ENCODE measurements at places on chromosomes 2 and 18.

- DNase-seq, result peak; percentile 12
These were observed 29.1 kb downstream of the RTP5 start for GRCh38 chr2:241898463-241899270.

- peak; percentile 8 for DNase-seq
These were observed 131.5 kb downstream of the SMAD7 start for GRCh38 chr18:48819276-48819675.

DNA sequence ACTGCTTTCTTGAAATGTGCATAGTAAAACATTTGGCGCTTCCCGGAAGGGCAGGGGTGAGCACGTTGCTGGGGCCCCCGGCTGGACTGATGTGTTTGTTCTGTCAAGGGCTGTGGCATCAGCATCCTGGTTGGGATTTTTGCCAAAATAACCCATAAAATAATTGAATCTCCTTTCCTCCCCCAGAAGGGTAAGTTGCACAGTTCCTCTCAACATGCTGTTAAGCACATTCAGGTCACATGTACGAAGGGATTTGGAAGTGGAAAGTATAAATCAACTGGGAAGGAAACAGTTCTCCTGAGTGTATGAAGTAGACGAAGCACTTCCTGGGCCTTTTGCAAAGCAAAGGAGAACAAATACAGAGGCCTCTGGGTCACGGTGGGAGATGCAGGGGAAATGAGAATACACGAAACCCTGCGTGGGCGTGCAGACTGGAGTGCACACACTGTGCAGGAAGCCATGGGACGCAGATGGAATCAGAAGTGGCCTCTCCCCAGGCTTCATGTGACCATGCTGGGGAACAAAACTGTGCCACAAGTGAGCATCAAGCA is 183.9 kb downstream of the LPIN1 start:
- no peak for DNase-seq

DNA sequence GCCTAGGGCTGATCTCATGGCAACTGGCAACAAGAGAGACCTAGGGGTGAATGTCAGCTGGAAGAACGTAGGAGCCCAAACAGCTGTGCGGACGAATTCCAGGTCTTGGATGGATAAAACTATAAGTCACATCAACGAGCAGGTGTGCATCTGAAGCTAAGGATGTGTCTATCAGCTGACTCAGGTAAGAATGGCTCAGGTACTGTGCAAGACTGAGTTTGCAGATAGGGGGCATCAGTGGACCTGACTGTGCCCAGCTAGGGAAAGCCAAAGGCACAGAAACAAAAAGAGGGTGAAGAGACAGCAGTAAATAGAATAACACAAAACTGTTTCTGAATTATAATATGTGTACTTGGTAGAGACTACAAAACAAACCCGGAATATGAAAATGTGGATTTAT is 357.3 kb downstream of the ZEB2 start:
- peak; percentile 25 for DNase-seq

DNA sequence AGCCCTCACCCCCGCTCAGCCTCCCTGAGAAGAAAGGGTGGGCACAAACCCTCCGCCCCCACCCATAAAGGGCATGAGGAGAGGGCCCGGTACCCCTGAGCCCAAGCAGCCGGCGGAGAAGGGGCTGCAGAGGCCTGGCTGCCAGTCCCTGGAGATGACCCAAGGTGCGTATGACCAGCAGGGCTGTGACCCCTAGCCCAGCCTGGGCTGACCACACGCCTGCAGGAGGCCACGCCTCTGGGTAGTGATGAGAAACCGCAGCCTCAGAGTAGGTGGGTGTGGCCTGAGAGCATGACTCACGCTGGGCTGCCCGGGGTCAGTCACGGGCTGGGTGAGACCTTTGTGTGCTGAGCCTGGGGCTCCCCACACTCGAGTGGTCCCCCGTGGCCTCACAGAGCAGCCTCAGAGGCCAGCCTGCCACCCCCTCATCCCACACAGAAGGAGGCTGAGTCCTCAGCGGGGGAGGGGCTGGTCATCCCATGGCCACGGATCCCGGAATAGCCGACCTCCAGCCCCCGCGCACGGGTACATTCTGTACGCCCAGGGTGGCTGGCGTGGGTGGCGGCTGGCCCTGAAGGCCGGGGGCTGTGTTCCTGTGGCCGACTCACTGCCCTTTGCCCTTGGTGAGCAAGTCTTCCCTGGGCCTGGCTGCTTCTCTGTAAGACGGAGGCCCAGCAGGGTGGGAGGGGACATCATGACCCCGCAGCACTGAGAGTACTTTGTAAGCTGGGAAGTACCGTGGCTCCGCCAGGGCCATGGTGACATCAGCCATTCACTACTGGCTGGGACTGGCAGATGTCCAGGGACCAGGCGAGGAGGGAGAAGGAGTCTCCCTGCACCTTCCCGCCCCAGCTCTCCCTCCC is 110.8 kb upstream of the OTOS start:
- no peak for DNase-seq

DNA sequence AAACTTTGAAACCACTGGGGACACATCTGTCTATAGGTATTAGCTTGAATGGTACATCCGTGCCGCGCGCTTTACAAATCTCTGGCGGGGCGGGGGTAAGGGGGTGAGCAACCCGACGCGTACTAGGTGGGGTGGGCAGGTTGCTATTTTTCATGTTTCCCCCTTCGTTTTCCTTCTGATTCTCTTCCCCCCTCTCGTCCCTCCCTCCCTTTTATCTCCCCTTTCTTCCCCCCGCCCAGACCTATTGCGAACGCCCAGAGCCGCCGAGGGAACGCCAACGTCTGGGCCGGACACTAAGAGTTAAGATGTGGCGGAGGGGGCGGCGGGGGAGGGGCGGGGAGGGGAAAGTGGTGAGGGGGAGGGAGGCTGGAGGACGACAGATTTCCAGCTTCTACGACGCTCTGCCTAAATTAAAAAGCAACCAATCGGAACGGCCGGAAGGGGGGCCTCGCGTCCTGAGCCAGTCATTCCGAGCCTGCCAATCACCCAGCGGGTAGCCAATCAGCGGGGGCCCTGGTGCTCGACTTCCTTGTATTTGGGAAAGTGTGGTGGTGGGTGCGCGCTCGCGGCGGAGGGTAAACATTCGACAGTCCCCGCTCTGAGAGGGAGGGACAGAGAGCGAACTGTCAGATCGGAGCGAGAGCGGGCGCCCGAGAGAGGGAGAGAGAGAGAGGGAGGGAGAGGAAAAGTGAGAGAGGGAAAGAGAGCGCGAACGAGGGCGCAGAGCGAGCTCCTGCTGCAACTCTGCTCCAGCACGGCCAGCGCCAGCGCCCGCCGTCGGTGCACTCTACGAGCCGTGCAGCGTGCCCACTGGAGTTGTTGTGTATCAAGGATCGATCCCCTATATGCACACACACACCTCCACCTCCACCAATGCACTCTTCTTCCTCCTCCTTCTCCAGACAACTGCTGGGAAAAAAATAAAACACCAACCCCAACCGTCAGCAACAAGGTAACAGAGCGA is at the start of gene POU3F3:
POU3F3 (plus strand) TSS at position 582 of the 964 bp plus-strand sequence. CDS start 1,396 bp downstream, outside the sequence.
- DNase-seq, result peak; percentile 37

DNA sequence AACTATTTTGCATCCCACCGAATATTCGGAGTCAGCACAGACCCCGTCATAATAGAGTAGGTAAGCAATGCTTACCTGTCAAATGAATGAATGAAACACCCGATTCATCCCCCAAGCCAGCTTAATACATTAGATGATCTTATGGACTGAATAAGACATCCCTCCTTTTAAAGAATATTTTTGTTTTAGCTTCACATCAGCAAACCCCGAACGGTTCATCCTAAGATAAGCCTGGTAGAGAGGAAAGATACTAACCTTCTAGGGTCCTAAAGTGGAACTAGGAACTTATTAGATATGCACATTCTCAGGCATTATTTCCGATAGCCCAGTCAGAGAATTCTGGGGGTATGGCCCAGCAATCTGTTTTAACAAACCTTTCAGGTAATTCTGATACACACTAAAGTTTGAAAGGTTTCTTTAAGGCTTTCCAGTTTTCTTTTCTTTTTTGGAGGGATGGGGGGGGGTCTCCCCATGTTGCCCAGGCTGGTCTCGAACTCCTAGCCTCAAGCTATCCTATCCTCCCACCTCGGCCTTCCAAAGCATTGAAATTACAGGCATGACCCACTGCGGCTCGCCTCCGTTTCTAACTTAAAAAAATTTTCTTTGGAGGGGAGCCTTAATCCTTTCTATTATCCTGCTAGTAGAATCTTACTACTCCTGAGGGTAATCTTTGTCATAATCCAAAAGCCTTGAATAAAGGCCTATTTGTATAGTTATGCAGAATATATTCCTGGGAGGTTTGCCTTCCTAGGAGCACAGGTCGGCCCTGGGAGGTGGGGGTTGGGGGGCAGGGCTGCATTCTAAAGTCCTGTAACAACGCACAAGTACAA is 1.0 kb upstream of the ACTR3 start:
- DNase-seq, result no peak

DNA sequence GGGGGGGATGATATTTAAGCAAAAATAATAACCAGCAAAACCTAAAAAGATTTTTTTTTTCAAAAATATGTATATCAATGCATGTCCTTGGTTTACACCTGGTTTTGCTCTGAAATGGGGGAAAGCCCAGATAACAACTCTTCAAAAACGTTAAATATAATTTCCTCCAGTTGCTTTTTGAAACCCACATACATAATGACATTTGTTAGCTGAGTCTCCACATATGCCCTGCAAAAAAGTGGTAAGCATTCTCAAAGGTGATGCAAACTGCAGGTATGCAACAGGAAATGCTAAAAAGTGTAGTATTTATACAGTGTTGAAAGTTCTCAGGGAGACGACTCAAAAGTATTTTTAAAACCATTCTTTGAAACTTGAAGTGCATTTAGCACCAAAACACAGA is 258.6 kb downstream of the ZEB2 start:
- no peak for DNase-seq

GRCh38 chr2:121529439-121530211 is 1.1 kb upstream of the RNU4ATAC start:
- DNase-seq, result no peak

DNA sequence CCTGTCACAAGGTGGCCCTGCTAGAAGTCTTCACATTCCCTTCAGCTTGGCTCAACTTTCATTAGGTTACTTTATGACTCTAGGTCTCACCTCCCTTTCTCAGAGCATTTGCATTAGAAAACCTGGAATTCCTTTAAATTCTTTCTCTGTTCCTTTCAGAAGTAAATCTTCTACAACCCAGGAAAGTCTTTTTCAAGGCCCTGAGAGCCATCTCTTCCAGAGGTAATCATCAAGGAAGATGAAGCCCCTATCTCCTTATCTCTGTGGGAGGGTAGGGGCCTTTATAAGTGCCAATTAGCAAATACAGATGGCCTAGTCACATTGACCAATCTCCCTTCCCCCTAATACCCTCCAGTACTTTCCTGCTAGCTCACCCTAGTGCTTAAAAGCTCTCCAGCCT is 848.0 kb upstream of the FAM98A start:
- no peak for DNase-seq

DNA sequence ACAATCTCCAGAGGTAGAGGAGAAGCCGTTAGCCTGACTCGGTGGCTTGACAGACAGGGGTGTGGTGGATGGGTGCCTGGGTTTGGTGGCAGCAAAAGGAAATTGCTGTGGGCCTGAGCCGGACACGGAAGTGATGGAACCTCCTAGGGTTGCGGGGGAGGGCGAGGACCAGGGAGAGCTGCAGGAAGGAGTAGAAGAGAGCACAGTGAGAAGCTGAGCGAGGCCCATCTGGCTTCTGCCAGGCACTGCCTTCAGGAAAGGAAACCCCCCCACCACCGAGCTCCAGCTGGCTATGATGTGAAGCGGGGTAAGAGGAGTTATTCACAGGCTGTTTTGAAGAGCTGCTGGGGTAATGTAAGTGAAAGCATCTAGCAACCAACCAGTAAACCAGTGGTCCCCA is 134.6 kb downstream of the TSN start:
- DNase-seq, result no peak

- peak; percentile 39 for DNase-seq
These were observed 214.1 kb upstream of the STON1 start for GRCh38 chr2:48315896-48316194.

GRCh38 chr18:21571772-21572171 is 28.7 kb downstream of the ESCO1 start:
- DNase-seq, result no peak

GRCh38 chr2:58304843-58305242 is 63.7 kb upstream of the FANCL start:
- no peak for DNase-seq

DNA sequence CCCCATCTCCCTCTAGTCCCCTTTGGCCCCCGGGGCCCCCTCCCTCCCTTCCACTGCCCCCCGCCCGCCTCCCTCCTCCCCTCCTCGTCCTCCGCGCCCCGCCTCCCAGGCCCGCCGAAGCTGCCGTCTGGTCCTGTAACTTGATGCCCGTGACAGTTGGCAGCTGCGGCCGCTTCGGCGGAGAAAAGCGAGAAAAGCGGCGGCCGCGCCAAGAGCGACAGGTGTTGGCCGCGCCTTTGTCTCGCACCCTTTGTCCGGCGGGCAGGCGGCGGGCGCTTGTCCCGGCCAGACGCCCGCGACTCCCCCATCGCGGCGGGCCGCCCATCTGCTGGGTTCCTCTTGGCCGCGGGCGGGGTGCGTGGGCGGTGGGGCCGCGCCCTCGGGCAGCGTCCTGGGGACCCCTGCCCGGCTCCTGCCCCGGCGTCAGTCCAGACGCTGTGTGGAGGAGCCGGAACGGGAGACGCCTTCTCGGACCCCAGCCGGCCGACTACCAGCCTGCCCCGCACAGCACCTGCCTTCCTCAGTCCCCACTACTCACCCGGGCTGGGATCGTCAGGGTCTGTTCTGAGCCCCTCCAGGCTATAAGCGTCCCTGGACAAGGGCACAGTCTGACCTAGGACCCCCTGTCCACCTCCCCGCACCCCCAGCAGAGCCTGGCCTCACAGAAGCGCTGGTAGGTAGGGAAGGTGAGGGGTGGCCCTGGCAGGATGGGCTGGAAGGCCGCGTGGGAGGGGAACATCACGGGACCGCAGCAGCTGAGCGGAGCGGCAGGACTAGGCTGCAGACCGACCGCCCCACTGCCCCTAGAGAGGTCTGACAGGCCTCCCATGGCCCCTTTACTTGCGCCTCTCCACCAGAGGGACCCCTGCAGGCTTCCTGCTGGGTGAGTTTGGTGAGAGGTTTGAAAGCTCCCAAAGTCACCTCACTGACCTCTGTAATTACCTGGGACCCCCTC is 1.2 kb upstream of the HES6 start:
- no peak for DNase-seq

GRCh38 chr18:79386547-79386946 is 9.2 kb upstream of the NFATC1 start:
- peak; percentile 8 for DNase-seq

DNA sequence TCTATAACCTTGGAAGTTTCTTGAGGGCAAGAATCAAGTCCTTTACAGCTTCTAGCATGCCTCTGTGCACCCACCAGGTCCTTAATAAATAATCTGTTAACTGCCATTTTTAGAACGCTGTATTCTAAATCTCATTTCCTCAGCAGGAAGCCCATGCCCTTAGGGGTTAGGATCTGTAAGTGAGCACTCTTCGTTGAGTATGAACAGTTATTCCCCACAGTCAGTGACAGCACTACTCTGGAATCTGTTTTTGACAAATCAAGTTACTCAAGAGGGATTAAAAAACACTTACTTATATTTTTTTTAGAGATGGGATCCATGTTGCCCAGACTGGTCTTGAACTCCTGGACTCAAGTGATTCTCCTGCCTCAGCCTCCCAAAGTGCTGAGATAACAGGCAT is 14.6 kb downstream of the PAIP2B start:
- no peak for DNase-seq

GRCh38 chr2:128511731-128512378 is 193.2 kb upstream of the HS6ST1 start:
- no peak for DNase-seq

All from activated T-cell treated with anti-CD3 and anti-CD28 coated beads, Interleukin-2, amount 50 U/mL, for 1 hour (primary cell).